ENCODE measurements at places on chromosomes 6 and 20. TPM values are rescaled to one million over a fixed set of nuclear protein-coding genes. Genes with fewer than 3 reads are reported as not detected.

PRPF6 gene
- polyA plus RNA-seq, result 78.7 TPM

LAMP5 gene
- polyA plus RNA-seq, result 0.35 TPM

ELOVL2 gene
- 0.12 TPM for polyA plus RNA-seq

CLPSL2 gene
- polyA plus RNA-seq, result not detected

TXLNB gene
- 6.2 TPM for polyA plus RNA-seq
